ENCODE measurements at places on chromosomes 5 and 9. TPM values are rescaled to one million over a fixed set of nuclear protein-coding genes. Genes with fewer than 3 reads are reported as not detected.
A peak's percentile ranks its signal among the peaks of the same experiment; 100 is the strongest.

DNA sequence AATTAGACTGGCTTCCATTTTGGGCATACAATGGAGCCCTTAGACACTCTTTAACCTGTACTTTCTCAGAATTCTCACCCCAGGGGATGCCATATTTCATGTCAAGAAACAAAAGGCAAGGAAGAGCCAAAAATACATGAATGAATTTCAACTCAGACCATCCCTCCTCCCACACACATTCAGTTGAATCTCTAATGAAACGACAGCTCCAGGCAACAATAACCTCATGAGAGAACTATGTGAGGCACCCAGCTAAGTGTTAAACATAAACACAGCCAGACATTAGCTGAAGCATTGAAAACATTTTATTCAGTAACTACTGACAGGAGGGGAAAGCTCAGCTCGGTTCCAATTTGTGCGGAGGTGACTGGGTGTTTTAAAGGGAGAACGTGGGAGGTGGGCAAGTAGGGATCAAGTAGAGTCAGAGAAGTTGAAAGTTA, 1359.1 kb upstream of the CDH9 start:
- no peak overlapping the region for H3K27ac ChIP-seq
- no peaks in the 10 kb centered on the region for H3K27me3 ChIP-seq
- DNase-seq: no peak
- H3K4me3 ChIP-seq: no peak overlapping the region
- H3K36me3 ChIP-seq: no peaks in the 10 kb centered on the region

NR2F1 gene
- 25.1 TPM for total RNA-seq

- DNase-seq: no peak
- H3K27ac ChIP-seq: no peak overlapping the region
- H3K36me3 ChIP-seq: no peaks in the 10 kb centered on the region
- H3K4me3 ChIP-seq: no peak overlapping the region
- H3K4me1 ChIP-seq: peaks cover 18% of the 10 kb centered on the region
Observed at GRCh38 chr9:83239747-83240146, 176.8 kb upstream of the RASEF start.

OSMR gene
- 76.4 TPM for total RNA-seq

GRCh38 chr5:141084487-141084989, 9.9 kb upstream of the PCDHB2 start:
- H3K27ac ChIP-seq: no peak overlapping the region
- no peaks in the 10 kb centered on the region for H3K4me1 ChIP-seq

GRCh38 chr5:39342460-39342859, 21.8 kb downstream of the C9 start:
- H3K4me3 ChIP-seq: no peak overlapping the region
- H3K36me3 ChIP-seq: no peaks in the 10 kb centered on the region
- DNase-seq: no peak
- H3K27me3 ChIP-seq: no peaks in the 10 kb centered on the region

GRCh38 chr5:674630-675011, 18.5 kb downstream of the TPPP start:
- H3K27ac ChIP-seq: peak overlapping the region; percentile 92
- DNase-seq: peak; percentile 33
- H3K4me3 ChIP-seq: no peak overlapping the region
- H3K4me1 ChIP-seq: peaks cover 10% of the 10 kb centered on the region

OLFM1 gene
- 7.9 TPM for total RNA-seq

GRCh38 chr5:65292196-65292595, 189.5 kb downstream of the ADAMTS6 start:
- no peaks in the 10 kb centered on the region for H3K4me1 ChIP-seq
- no peak overlapping the region for H3K4me3 ChIP-seq
- no peaks in the 10 kb centered on the region for H3K36me3 ChIP-seq
- DNase-seq: no peak
- H3K27me3 ChIP-seq: no peaks in the 10 kb centered on the region
- H3K27ac ChIP-seq: no peak overlapping the region

DNA sequence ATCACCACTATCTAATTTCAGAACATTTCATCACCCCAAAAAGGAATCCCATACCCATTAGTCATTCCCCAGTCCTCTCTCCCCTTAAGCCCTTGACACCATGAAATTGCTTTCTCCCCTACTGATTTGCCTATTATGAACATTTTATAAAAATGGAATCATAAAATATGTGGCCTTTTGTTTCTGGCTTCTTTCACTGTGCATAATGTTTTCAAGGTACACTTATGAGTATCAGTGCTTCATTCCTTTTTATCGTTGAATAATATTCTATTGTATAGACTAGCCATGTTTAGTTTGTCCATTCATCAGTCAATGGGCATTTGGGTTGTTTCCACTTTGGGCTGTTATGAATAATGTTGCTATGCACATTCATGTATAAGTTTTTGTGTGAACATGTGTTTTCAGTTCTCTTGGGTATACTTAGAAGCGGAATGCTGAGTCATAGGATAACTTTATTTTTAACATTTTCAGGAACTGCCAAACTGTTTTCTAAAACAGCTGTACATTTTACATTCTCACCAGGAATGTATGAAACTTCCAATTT, 40.4 kb upstream of the FGF1 start:
- H3K36me3 ChIP-seq: no peaks in the 10 kb centered on the region
- no peaks in the 10 kb centered on the region for H3K27me3 ChIP-seq
- no peak for DNase-seq
- no peak overlapping the region for H3K4me3 ChIP-seq
- no peak overlapping the region for H3K27ac ChIP-seq

- no peaks in the 10 kb centered on the region for H3K4me1 ChIP-seq
- no peak overlapping the region for H3K4me3 ChIP-seq
- no peaks in the 10 kb centered on the region for H3K36me3 ChIP-seq
Observed at GRCh38 chr9:89046832-89047231, 55.6 kb downstream of the S1PR3 start.

GRCh38 chr5:58985759-58986158, 402.9 kb downstream of the RAB3C start:
- H3K4me3 ChIP-seq: no peak overlapping the region
- DNase-seq: no peak
- H3K27ac ChIP-seq: no peak overlapping the region
- H3K27me3 ChIP-seq: no peaks in the 10 kb centered on the region
- no peaks in the 10 kb centered on the region for H3K36me3 ChIP-seq

DNA sequence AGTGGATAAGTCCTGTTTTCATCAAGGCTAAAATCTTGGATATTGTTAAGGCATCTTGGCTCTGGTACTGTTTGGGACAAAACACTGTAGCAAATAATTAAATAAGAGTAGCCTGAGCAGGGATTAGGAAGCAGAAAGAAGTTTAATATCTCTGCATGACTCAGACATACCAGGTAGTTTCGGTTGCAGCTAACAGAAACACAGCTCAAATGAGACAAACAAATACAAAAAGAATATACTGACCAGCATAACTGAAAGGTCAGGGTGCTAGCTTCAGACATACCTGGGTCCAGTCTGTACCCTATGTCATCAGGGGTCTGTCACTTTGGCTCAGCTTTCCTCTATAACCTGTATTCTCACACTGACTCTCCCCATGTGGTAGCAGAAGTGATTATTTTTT, 156.4 kb upstream of the MAP3K1 start:
- H3K4me3 ChIP-seq: no peak overlapping the region
- no peaks in the 10 kb centered on the region for H3K27me3 ChIP-seq
- DNase-seq: no peak
- H3K27ac ChIP-seq: peak overlapping the region; percentile 68

GRCh38 chr5:116663081-116663480, 88.5 kb upstream of the SEMA6A start:
- no peak overlapping the region for H3K27ac ChIP-seq
- no peaks in the 10 kb centered on the region for H3K36me3 ChIP-seq
- no peaks in the 10 kb centered on the region for H3K27me3 ChIP-seq
- DNase-seq: no peak
- H3K4me3 ChIP-seq: no peak overlapping the region

GRCh38 chr5:24693609-24694008, 48.8 kb upstream of the CDH10 start:
- DNase-seq: no peak
- H3K4me3 ChIP-seq: no peak overlapping the region
- H3K27me3 ChIP-seq: no peaks in the 10 kb centered on the region
- no peaks in the 10 kb centered on the region for H3K4me1 ChIP-seq

GRCh38 chr9:125133403-125134329, 9.7 kb downstream of the SCAI start:
- H3K27ac ChIP-seq: no peak overlapping the region
- no peaks in the 10 kb centered on the region for H3K4me1 ChIP-seq
- H3K4me3 ChIP-seq: no peak overlapping the region
- DNase-seq: no peak

DNA sequence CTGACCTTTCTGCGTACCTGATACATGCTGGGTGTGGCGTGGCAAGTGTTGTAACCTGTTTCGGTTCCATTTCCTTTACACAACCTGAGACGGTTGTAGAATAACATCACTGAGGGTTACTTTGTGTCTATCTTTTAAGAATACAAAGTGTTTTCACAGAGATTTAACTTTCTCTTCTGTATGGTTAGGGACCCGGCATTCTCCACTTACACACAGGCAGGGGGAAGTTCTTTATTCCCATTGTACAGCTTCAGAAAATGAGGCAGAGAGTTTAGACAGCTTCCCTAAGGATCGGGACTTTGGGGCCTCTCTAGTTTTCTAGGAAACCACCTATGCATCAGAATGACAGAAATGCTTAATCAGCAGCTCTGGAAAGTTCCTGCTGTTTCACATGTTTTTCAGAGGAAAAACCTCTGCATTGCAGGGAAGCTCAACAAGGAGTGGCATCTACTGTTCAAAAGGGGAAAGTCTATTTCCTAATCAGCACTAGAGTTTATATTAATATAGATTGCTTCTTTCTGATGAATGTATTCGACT, 41.3 kb downstream of the CAST start:
- H3K36me3 ChIP-seq: peaks cover 52% of the 10 kb centered on the region
- no peaks in the 10 kb centered on the region for H3K27me3 ChIP-seq
- peak overlapping the region; percentile 73 for H3K27ac ChIP-seq
- peaks cover 73% of the 10 kb centered on the region for H3K4me1 ChIP-seq
- no peak for DNase-seq

DNA sequence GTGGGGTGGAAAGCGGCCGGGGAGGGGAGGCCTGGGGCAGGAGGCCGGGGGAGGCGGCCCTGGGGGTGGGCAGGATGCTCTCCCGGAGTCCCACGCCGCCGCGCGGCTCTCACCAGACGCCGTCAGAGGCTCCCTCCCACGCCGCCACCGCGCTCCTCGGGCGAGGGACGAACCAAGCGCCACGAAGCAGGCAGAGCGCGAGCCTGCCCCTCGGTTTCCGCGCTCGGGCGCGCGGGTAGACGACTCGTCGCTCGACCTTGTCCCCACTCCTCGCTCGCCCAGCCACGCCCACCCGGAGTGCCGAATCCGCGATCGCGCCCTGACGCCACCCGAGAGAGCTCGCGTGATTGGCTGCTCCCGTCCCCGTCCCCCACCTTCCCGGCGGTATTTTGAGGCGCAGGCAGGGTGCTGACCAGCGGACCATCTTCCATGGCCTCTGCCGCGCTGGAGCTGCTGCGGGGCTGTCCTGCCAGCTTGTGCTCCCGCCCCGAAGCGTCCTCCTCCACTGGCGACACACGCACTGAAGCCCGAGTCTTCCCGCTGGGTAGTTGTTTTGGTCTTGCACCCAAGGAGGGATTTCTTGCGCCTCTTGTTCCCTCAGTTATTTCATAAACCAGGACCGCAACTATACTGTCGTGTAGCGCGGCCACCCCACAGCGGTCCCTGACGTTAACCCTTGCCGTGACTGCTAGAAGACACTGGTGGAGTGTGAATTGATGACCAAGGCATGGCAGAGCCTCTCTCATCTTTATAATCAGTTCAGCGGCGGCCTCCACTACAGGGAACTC, at the start of gene GNE:
Gene GNE, minus strand, starts transcription at position 241 of the 788 bp plus-strand sequence. CDS start 9,093 bp downstream, outside the sequence.
- peaks cover 29% of the 10 kb centered on the region for H3K36me3 ChIP-seq
- H3K4me1 ChIP-seq: no peaks in the 10 kb centered on the region
- H3K27me3 ChIP-seq: no peaks in the 10 kb centered on the region
- peak within 1 kb of the TSS; percentile 68 for H3K4me3 ChIP-seq
- DNase-seq: peak; percentile 85
- H3K27ac ChIP-seq: peak within 1 kb of the TSS; percentile 61

DNA sequence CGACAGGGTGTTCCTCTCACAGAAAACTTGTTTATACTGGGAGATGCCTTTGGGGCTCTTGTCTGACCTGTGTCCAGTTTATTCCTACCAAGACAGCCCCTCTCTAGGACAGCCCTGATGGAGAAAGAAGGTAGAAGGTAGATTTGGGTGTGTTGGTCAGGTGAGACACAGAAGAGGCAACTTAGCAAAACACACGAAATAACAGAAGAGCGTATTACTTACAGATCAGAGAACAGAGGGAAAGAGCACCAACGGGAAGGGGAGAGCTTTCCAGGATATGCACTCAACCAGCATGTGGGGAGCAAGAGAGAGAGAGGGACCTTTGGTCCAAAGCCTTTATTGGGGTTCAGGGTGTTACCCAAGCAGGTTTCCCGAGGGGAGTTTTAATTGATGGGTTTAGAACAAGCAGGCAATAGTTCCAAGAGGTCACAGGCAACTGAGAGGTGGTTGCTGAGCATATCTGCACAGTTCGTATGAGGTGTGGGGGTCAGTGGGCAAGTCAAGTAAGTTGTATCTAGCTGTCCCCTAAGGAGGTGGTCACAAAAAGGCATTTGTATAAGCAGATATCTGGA, 31.8 kb downstream of the BAAT start:
- peaks cover 33% of the 10 kb centered on the region for H3K4me1 ChIP-seq
- DNase-seq: no peak
- no peaks in the 10 kb centered on the region for H3K27me3 ChIP-seq
- no peaks in the 10 kb centered on the region for H3K36me3 ChIP-seq

- DNase-seq: no peak
- H3K36me3 ChIP-seq: no peaks in the 10 kb centered on the region
- H3K4me1 ChIP-seq: no peaks in the 10 kb centered on the region
- no peak overlapping the region for H3K4me3 ChIP-seq
- H3K27me3 ChIP-seq: no peaks in the 10 kb centered on the region
Observed at GRCh38 chr9:117340422-117340821, 74.4 kb downstream of the ASTN2 start.

DNA sequence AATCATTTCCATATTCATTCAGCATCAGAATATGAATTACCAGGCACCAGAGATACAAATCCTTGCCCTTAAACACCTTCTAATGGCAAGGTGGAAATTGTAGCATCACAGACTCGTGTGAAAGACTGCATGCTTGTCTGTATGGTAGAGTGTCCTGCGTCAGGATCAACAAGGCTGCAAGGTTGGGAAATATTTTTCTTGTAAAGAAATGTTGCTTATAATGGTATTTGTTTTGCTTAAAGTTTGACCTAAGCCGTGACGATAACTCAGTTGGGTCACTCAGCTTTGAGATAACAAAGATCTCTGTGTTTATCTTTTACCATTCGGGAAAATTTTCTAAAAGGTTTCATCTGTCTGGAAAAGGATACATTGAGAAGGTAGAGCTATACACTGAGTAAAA, 87.6 kb downstream of the BASP1 start:
- no peaks in the 10 kb centered on the region for H3K4me1 ChIP-seq
- no peak overlapping the region for H3K27ac ChIP-seq
- H3K27me3 ChIP-seq: no peaks in the 10 kb centered on the region
- no peak for DNase-seq

DNA sequence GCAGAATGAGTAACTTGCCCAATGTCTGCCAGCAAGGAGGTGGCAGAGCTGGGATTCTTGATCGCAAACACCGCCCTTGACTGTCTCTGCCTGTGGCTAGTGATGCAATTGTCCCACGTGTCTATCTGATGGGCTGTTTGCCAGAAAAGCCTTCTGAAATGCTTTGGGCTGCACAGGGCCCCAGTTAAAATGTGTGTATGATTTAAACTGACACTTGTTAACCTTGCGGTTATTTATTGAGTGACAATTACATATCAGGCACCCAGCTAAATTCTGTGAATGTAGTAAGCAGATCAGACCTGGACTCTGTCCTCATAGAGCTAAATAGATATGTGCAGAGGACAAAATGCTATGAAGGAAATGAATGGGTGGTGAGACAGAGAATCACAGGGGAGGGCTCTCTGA, 11.6 kb upstream of the IL12B start:
- H3K36me3 ChIP-seq: peaks cover 4% of the 10 kb centered on the region
- H3K27ac ChIP-seq: peak overlapping the region; percentile 59
- peak; percentile 86 for DNase-seq
- H3K27me3 ChIP-seq: peaks cover 64% of the 10 kb centered on the region
- H3K4me3 ChIP-seq: no peak overlapping the region

Measured in Calu3 (cell line).